ENCODE measurements at places on chromosomes 3 and 15.
A peak's percentile ranks its signal among the peaks of the same experiment; 100 is the strongest.

DNA sequence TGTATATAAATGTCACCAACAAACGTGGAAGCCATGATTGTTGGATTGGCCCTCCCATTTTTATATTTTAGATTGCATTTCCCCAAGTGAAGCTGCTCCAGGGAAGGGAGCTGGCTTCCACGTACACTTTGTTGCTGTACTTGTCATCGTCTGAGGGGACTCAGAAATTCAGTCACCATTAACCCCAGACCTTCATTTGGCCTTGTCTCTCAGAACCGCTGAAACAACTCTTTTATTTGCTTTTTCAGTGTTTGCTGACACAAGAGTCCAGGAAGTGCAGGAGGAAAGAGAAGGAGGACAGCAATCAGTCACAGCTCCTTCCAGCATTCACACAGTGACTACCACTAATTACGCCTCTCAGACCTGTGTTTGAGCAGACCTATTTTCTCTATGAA is 276.5 kb downstream of the TBL1XR1 start:
- DNase-seq, result no peak

DNA sequence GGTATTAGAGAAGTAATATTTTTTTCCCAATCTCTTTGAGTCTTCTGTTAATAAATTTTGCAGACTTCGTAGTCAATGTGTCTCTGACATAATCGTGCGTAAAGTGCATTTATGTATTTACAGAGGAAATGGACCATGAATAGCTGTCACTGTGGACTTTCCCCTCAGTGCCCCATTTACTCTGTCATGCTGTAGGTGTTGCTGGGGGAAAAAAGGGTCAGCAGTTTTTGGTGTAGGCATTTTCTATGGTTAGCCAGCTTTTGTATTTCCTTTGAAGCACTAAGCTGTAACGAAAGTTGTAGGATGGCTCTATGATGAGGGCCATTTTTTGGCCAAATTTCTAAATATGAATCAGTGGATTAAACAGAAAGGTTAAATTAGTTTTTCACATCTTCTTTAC is 598.4 kb downstream of the FGF12 start:
- DNase-seq, result peak; percentile 18

DNA sequence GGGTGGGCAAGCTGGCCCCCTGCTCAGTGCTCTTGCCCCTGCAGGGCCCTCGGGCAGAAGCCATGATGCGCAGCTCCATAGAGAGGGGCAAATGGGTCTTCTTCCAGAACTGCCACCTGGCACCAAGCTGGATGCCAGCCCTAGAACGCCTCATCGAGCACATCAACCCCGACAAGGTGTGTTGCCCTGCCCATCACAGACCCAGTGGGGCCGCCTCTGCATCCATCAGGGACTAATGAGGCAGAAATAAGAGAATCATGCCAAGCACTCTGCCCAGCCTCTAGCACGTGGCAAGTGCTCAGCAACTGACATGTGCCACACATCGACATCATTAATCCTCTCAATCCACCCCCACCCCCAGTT is 49.4 kb downstream of the SEMA3G start:
- DNase-seq, result no peak

- DNase-seq, result no peak
These were observed 281.9 kb downstream of the RAP2B start for GRCh38 chr3:153443961-153444360.

GRCh38 chr15:70459312-70459711 is 304.0 kb downstream of the UACA start:
- no peak for DNase-seq

DNA sequence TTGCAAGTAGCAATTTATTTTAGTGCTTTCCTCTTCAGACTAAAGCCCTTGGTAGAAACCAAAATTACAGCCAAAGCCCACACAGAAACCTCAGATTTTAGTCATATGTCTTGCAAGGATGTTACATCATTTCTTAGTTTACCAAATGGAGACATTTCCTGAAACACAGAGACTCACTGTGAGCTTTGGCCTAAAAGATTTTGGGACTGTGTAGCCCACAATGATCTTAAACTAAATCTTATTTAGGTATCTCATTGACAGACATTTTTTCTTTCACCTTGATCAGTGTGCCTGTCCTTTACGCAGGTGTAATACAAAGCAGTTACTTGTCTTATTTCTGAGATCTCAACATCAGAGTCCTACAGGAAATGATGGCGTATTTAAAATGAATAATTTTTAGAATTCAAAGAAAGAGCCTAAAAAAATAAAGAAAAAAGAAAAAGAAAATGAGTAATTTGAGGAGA is 27.8 kb upstream of the AP4E1 start:
- DNase-seq, result peak; percentile 41

DNA sequence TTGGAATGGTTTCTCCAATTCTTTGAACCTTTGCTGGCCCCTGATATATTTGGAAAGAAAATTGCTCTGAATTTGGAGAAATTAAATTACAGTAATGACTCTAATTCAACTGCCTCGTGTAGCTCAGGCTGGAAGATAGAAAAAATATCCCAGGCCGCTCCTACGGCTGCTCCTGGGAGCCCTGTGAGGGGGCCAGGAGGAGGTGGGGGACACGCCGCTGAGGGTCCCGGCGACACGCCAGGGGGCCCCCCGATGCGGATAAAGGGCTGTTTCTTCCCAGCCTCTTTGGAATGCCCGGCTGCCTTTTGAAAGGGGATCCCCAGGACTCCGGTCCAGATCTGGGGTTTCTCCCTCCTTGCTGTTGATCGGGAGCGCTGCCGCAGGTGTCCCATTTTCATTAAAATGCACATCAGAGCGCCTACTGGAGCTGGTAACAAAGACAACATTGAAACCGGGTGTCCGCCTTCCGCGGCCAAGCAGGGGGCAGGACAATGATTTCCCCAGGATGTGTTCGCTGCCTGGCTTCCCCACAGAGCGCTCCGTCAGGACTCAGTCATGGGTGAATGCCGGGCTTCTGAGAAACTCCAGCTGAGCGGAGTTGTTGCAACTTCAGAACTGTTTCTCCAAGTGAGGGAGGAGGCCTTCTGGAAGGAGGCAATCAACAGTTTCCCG is 200.1 kb upstream of the KBTBD8 start:
- no peak for DNase-seq

DNA sequence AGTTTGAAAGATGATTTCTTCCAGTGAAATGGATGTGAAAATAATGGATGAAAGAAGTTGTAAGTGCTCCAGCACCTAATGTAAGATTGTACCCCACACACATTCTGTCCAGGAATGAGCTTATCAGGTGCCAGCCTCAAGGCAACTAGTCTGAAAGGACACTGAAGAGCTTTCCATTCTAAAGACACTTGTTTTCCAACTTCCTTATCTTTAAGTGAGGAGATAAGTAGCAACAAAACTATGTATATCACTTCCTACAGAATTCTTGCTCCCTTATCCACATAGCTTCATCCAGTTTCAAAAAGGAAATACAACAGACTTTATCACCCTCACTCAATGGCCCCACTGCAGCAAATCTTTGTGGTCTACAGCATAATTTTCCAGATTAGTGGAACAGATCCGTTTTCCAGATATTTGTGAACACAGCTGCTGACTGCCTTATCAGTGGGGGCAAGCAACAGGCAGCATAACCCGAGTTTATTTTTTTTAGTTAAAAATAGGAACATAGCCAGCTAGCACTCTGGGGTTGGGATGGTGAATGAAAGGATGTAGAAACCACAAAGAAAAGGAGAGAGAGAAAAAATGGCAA is 60.6 kb downstream of the CD200R1L start:
- no peak for DNase-seq

DNA sequence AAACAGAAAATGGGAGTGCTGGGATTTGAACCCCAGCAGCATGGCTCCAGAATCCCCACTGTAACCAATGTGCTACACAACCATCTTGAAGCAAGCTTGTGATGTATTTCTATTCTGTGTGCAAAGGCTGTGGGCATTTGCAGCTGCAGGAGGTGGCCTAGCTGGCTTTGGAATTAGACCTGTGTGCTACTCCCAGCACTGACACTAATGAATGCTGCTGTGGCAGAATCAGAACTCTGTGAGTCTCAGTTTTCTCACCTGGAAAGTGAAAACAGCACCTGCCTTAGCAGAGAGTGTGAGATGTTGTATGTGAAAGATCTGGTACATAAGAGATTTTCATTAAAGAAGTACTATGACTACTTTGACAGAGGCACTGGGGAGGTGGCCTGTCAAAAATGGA is 21.5 kb upstream of the SMAD6 start:
- no peak for DNase-seq

DNA sequence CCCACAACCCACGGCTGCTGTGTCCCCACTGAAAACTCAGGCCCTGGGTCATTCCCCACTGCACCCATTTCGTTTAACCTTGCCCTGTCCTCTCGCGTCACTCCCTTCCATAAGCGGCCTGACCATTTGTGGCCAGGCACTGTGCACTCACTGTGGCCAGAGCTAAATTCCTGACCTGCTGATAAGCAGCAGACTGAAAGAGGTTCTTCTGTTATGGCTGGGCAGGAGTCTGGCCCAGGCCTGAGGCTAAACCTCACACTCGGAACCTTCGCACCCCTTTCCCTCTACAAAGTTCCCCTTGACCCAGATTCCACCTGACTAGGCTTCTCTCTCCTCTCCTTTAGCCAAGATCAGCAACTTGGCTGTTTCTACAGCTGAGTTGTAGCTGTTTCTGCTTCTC is 62.3 kb downstream of the ADAMTS17 start:
- no peak for DNase-seq

DNA sequence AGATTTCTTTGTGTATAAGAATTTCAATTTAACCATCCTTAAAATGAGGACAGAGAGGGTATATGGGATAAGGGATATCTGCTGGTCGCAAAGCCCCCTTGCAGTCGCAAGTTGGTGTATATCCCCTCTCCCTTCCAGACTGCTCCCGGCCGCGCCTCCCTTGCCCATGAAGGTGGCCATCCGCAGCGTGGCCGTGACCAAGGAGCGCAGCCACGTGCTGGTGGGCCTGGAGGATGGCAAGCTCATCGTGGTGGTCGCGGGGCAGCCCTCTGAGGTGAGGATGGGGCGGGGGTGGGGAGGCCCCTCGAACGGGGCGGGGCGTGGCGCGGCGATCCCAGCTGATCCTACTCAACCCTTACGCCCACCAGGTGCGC is 29.4 kb downstream of the NBEAL2 start:
- no peak for DNase-seq

DNA sequence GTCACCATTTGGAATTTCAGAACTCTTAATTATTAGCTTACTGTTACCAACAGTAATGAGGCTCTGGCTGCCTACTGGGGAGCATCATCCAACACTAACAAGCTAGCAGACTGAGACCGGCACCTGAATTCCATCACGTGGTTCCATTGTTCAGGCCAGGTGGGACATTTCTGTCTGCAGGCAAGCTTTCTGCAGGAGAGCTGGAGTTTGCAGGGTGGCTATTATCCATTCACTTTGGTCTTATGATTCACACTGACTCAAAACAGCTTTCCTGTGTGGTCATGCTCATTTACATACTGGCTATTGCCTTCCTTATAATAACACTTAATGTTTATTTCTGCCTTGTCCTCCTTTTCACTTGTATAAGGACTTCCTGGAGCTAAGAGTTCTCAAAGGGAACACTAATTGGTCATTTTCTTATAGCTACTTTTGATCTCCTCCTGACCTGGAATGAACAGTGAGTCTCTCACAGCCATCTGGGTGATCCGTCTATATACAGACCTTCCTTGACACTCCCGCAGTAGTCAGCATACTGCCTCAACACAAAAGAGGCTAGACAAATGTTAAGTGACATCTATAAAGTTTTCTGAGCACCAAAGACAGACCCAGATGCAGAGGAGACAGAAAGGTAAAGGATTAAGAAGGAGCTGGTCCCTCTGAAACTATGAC is 695.4 kb downstream of the FHIT start:
- DNase-seq, result peak; percentile 40

DNA sequence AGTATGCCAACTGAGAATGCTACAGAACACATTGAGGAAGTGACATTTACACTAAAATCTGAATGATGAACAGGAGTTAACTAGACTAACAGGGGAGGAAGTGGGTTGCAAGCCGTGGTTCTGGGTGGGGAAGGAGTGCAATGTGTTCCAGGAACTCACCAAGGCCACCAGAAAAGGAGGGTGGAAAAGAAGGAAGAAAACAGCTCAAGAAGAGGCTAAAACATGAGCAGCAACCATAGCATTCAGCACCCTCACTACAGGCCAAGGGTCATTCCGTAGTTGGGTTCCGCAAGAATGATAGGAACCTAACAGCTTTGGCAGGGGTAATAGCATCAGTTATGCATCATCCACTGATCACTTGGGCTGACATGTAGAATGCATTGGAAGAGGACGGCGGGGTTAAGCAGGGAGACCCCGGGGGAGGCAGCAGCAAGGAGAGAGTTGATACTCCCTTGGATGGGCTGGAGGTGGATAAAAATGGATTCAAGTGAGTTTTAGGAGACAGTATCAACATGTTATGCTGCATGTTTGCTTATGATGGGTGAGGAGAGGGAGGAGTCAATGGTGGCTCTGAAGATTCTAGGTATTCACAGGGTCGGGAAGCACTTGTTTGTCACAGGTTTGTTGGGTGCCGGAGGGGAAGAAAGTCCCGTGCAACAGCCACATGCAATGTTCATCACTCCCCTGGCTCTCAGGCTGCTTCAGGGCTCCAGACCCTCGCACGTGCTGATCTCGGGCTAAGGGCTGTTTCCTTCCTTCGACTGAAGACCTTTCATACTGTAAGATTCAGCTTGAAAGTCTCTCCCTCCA is 53.2 kb downstream of the LIPC start:
- DNase-seq, result no peak

DNA sequence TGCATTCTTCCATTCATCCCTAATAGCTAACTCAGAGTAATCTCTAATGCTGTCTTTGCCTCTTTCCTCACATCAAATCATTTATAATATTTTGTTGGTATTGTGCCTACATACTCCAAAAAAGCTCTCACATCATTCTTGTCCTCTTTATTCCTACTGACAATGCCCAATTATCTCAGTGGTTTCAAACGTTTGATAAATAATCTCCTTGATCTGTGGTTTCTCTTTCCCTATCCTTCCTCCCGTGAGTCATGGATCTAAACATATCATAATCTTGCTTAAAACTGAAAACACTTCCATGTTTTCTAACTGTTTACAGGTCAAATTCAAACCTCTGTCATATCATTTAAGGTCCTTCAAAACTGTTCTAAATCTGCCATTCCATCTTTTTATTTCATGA is 115.1 kb downstream of the CNTN6 start:
- DNase-seq, result no peak

DNA sequence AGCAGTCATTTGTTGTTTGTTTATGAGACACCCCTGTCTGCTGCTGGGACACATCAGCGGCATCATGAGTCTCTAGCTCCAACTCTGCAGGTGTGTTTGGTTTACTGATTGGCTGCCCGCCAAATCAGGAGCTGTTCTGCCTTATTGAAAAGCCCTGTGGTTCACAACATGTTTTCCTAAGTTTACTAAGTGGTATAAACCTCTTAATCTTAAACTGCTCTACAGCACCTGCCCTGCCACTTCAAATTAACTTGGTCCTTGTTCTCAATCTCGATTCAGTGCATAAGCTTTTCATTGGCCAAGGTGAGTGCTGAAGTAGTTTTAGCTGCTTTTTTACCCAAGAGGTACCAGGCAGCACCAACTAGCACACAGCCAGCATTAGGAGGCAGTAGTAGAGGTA is 77.8 kb upstream of the WDR72 start:
- no peak for DNase-seq
